ENCODE measurements at places on chromosomes 4 and X. TPM values are rescaled to one million over a fixed set of nuclear protein-coding genes. Genes with fewer than 3 reads are reported as not detected.

The ARHGAP24 gene
- total RNA-seq, result 24.1 TPM

The TASL gene
- 1.2 TPM for total RNA-seq

The MAGEA2 gene
- not detected for total RNA-seq

The FABP2 gene
- total RNA-seq, result not detected

The FGF13 gene
- 56.6 TPM for total RNA-seq

The RADX gene
- total RNA-seq, result 8.1 TPM

The CXCL11 gene
- total RNA-seq, result 0.81 TPM

The ARHGAP10 gene
- total RNA-seq, result 10.2 TPM

The CT45A8 gene
- total RNA-seq, result not detected

The NIPAL1 gene
- total RNA-seq, result 0.24 TPM

The WDR1 gene
- total RNA-seq, result 96.3 TPM

The RLIM gene
- 60.6 TPM for total RNA-seq

The CXCL3 gene
- 1.8 TPM for total RNA-seq

The FANCB gene
- 6.2 TPM for total RNA-seq

The ADRA2C gene
- total RNA-seq, result 8.0 TPM

The CFAP99 gene
- total RNA-seq, result 2.3 TPM

The CENPVL2 gene
- total RNA-seq, result 0.56 TPM

The BTC gene
- total RNA-seq, result 0.36 TPM

The CITED1 gene
- 7.3 TPM for total RNA-seq

The TMEM31 gene
- total RNA-seq, result not detected

The VCX gene
- not detected for total RNA-seq

The IBSP gene
- not detected for total RNA-seq

The SMS gene
- 86.6 TPM for total RNA-seq

The CCDC158 gene
- total RNA-seq, result 1.4 TPM

The PRDM8 gene
- total RNA-seq, result 59.5 TPM

The LRAT gene
- total RNA-seq, result 0.85 TPM

The EFHC2 gene
- total RNA-seq, result 3.8 TPM

The HSFX3 gene
- not detected for total RNA-seq

The ADGRG2 gene
- total RNA-seq, result 0.08 TPM

Data from dorsolateral prefrontal cortex (tissue), 122 donors.